ENCODE measurements at places on chromosomes 2 and 18.
A peak's percentile ranks its signal among the peaks of the same experiment; 100 is the strongest.

GRCh38 chr18:3140342-3140741 is 79.4 kb downstream of the MYOM1 start:
- no peak for DNase-seq

DNA sequence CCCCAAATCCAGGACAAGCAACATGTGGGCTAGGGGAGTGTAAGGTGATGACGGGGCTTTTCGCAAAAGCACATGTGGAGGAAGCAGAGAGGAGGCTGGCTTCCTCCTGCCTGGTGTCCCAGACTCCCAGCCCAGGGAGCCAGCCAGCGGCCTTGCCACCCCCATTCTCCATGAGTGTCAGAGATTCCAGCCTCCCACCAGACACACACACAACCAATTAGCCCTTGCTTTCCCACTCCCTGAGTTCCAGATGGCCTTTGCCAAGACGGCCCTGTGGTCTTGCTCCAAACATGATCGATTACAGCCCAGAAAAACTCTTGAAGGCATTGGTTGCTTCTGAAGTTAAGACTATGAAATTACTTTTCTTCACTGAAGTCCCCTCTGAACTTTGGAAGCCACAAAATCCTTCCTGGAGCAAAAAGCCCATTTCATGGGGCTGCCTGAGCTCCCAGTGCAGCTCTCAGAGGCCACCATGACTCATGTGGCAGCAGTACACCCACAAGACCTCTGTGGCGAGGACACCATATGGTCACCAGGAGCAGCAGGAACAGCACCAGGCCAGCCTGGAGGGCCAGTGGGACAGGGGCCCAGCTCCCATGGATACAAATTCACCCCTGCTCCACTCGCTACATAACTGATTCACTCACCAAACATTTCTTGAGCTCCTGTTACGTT is 69.1 kb upstream of the PID1 start:
- DNase-seq = peak; percentile 10

- DNase-seq = no peak
Observed at GRCh38 chr2:54081574-54081973, 33.8 kb upstream of the ACYP2 start.

DNA sequence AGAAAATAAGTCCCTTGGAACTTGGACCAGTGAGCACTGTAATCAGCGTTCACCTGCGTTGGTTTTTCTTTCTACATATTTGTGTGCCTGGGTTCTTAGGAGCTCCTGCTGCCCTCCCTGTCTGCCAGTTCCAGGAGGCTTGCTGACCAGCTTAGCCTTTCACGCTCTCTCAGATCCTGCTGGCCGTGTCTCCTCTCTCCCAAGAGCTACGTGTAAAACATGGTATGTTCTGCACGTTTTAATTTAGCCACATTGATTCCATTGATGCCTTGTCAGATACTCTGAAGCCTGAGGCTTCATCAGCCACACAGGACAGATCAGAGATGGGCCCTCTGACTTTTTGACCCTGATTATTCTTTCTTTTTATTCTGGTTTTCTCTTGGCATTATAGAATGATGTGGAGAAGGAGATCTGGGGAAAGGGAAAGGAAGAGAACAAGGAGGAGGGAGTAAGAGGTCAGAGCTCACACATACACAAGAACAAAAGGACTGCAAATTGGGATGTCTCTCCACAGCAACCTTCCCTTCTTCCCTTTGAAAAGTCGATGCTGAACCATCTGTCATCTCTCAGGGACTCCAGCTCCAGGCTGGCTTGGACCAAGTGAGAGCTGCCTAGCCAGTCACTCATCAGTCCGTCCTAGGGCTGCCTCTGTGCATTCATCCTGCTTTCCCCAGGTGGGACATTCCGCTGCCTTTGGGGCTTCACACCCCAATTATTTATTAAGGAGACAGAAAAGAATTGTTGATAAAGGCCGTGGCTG is 152.8 kb downstream of the PIK3C3 start:
- no peak for DNase-seq

DNA sequence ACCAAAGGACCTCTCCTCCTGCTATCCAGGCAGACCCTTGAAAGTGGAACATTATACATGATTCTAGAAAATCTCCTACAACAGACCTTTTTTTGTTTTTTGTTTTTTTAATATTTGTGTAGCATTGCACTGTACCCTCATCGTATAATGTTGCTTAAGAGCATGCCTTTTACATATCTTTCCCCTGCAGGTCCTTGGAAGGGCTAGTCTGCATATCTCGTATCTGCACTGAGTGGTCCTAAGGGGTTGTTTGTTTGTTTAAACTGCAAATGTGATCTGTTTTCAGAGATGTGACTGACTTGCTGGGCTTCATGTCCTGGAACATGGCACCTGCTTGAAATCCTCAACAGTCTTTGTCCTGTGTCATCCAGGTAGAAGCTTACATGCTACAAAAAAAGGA is 204.1 kb downstream of the FAM210A start:
- DNase-seq = no peak

- no peak for DNase-seq
Observed at GRCh38 chr2:180279581-180279980, 272.5 kb upstream of the CWC22 start.

DNA sequence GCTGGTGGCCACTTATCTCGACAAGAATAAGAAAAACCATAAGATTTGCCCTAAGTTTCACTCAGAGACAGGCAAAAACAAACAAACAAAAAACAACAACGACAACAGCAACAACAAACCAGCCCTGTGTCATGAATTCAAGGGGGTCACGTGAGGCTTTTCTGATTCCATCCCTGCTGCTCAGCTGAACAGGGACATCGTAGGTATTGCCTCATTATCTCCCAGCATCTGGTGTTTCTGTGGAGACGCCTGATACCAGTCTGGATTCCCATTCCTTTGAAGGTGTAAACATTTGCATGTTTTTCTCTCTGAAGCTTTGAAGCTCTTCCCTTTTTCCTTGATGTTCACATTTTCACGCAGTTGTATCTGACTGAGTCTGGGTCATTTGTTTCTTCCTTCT is 117.4 kb downstream of the KCNF1 start:
- DNase-seq = no peak

DNA sequence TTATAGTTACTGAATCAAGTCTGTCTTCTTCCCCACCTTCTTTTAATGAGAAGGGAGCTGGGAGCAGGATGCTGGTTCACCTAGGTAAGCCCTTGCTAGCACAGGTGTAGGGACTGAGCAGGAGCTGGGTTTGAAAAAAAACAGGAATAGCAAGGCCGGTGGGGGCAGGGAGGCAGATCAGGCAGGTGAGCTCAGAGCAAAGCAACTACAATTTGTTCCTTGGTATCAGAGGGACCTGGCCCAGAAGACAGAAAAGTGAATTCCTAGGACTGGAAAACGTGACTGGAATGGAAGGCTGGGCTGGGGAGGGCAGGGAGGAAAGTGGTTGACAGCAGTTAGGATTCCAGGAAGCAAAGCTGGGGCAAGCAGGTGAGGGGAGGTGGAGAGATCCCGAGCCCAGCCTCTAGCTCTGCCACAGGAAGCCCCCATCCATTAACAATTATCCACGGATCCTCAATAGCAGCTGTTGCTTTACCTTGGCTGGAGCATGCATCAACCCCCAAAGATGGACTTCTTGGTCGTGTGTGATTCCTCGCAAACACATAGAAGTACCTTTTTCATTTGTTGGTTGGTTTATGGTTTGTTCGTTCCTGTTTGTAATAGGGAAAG is 118.4 kb downstream of the LNPK start:
- no peak for DNase-seq
